ENCODE measurements at places on chromosomes 3 and 15. TPM values are rescaled to one million over a fixed set of nuclear protein-coding genes. Genes with fewer than 3 reads are reported as not detected.

Gene GXYLT2
- 11.2 TPM for total RNA-seq

Gene DHX30
- 76.4 TPM for total RNA-seq

Gene CCDC39
- under 0.01 TPM for total RNA-seq

Gene ACKR4
- not detected for total RNA-seq

Gene SST
- not detected for total RNA-seq
